NCI-H460 (cell line): ENCODE measurements at places on chromosomes 13 and 19. TPM values are rescaled to one million over a fixed set of nuclear protein-coding genes. Genes with fewer than 3 reads are reported as not detected.

Gene USHBP1
- total RNA-seq = not detected in 2 replicates

Gene CD33
- total RNA-seq = 0.22 TPM in 1 of 2 replicates, not detected in the other

Gene EFNA2
- 0.62 TPM in 1 of 2 replicates, not detected in the other for total RNA-seq

Gene EDDM13
- not detected in 2 replicates for total RNA-seq

Gene KCTD4
- not detected in 2 replicates for total RNA-seq

Gene ZNF491
- total RNA-seq = not detected in 2 replicates

DNA sequence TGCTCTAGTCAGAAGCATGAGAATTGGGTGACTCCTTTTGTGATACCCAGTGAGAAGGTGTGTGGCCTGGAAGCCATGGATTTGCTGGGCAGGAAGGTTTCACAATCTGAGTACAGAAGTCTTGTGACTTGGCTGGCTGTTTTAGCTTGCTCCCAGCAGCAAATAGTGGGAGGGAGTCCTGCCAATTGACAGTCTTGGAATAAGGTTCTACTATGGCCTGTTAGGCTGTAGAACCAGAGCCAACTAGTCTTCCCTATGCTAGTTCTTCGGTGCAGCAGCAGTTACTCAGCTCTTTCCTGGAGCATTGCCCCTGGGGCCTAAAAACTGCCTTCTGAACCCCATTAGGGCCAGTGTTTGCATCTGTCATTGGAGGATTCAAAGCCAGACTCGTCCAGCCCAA lies 1935.4 kb upstream of the PCDH20 start:
- DNase-seq = no peak

DNA sequence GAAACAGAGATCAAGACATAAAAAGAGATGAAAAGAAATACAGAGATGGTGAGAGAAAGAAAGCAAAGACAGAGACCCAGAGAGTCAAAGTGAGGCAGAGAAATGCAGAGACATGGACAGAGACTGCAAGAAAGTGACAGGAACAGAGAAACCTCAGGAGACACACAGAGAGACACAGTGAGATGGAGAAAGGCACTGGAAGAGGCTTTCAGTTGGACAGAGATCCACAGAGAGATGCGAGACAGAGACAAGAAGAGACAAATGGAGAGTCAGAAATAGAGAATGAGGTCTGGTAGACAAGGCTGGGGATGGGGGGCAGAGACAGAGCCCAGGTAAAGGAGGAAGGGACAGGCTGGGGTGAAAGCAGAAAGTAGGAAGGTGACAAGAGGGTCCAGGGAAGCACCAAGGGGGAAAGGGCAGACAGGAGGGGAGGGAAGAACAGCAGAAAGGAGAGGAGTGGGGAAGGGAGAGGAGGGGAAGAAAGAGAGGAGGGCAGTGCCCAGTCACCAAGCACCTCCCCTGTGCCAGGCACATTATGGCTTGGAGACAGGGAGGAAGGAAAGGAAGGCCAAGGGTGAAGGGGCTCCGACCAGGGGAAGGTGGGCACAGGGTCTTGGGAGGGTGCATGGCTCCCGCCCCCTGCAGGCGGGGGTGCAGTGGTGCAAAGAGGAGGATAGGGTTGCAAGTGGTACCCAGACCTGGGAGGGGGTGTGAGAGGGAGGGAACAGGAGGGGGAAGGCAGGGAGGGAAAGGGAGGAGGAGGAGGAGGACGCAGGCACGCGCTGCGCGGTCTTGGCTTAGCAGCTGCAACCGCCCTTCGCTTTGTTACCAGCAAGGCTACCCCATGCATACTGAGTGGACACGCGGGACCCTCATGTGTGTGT lies 38.4 kb downstream of the DEDD2 start:
- DNase-seq = no peak

DNA sequence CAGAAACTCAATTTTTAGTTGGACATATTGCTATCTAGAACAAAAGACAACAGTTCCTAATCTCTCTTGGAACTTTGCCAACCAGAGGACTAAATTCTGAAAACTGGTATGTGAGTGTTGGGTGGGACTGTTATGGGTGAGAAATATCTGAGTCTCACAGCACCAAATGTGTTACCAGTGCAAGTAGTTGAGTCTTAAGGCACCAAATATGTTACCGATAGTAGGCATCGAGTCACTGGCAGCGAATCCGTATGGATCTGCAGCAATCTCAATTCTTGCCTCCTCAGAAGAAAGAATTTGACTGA lies 575.2 kb downstream of the DACH1 start:
- no peak for DNase-seq

- DNase-seq = no peak
Observed at GRCh38 chr19:30593975-30594745, 222.0 kb downstream of the ZNF536 start.

DNA sequence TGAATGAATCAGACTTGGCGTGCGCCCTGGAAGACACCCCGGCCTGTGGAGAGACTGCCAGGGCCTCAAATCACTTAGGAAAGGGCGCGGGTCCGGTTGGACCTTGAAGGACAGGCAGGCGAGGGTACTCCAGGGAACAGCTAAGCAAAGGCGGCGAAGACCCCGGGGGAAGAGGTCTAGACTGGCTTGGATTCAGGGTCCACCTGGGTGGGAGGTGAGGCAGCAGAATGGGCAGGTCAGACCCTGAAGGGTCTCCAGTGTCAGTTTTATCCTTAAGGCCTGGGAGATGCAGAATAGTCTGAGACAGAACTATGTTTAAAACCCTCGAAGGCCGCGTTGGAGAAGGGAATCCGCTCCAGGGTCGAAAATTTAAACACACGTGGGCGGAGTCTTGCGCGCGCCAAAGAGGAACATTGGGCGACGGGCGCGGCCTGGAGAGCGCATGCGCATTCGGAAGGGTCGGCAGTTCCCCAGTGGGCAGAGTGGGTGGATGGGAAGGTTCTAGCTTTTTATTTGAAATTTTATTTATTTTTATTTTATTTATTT lies 567 bp upstream of the SMG9 start:
- DNase-seq = peak; percentile 78

GRCh38 chr19:8476524-8476923 lies 25.9 kb downstream of the PRAM1 start:
- DNase-seq = no peak

GRCh38 chr19:52917531-52917930 lies 5.7 kb downstream of the ZNF888 start:
- DNase-seq = no peak

- DNase-seq = no peak
Observed at GRCh38 chr19:40633207-40633606, 32.0 kb downstream of the LTBP4 start.

DNA sequence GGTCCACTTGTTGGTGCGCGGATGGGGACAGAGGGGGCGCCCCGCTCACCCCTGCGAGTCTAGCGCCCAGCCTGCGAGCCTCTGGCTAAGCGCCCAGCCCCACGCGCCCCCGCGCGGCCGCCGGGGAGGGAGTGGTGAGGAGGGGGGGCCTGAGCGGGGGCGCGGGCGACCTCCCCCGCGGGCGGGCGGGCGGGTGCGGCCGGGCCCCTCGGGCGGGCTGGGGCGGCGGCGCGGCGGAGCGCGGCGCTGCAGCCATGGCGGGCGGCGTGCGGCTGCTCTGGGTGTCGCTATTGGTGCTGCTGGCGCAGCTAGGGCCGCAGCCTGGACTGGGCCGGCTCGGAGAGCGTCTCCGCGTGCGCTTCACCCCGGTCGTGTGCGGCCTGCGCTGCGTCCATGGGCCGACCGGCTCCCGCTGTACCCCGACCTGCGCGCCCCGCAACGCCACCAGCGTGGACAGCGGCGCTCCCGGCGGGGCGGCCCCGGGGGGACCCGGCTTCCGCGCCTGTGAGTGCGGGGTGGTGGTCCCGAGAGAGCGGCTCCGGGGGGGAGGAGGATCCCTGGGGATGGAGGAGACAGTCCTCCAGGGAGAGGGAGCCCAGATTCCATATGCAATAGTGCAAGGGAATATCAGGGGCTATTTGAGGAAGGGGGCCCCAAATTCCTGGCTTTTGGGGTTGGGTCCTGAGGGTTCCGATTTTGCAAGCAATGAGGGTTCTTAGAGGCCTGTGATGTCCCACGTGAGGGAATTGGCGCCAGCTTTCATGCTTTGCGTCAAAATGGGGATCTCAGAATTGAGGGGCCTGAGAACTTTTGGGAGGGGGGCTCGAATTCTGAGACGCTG lies at the start of gene LTBP4:
LTBP4 (plus strand) TSS at position 236 of the 841 bp plus-strand sequence; CDS start at position 255, 19 bp downstream.
- DNase-seq = no peak

DNA sequence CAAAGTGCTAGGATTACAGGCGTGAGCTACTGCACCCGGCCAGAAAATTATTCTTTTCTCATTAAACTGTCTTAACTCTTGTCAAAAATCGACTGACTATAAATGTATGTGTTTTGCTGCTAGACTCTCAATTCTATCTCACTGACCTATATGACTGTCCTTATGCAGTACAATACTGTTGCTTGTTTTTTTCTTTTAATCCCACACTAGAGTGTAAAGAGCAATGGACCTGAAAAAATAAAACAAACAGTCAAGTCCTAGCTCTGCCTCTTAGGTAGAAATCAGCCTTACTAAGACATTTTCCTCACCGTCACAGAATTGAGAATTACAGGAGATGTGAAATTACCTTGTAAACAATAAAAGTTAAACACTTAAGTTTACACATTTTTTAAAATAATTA lies 35.1 kb downstream of the INTS6 start:
- no peak for DNase-seq

DNA sequence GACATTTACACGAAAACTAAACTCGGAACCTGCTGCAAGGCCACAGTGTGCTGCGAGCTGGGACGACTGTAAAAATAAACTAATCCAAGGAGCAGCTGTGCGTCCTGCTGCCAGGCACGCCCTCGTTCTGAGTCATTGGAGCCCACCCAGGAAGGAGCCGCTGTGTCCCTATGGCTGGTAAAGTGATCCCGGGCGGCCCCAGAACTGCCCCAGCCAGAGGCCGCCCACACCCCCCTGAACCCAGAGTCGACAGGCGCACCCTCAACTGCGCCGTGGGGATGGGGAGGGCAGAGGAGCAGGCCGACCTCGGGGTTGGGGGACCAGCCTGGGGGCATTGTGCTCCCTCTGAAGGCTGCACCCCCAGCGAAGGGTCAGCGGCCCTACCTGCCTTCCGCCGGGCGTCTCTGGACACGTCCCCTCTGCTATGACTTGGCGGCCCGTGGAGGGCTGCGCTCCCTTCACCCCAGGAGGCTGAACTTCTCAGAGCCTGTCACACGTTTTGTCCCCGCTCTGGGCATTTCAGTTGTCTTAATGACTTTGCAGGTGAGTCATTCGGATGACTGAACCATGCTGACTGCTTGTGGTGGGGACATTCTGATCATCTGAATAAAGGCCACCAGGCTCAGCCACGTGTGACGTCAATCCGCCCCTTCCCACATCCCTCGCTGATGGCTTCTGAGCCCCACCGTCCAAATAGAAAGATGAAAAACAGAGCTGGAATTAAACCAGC lies 42.7 kb downstream of the ADPRHL1 start:
- DNase-seq = no peak
